ENCODE measurements at places on chromosomes 12 and 14.

DNA sequence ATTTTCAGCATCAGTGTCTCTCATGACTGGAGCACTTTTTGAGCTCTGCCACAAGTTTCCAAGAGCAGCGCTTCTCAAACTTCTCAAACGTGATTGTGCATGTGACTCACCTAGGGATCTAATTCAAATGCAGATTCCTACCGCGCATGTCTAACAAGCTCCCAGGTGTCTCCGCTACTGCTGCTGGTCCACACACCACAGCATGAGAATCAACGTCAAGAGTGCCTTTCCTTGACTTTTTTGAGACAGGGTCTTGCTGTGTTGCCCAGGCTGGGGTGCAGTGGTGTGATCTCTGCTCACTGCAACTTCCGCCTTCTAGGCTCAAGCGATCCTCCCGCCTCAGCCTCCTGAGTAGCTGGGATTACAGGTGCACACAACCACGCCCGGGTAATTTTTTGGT is 22.4 kb downstream of the GLRX5 start:
- DNase-seq: no peak

GRCh38 chr12:69610126-69610525 is 581 bp downstream of the LRRC10 start:
- DNase-seq: no peak

DNA sequence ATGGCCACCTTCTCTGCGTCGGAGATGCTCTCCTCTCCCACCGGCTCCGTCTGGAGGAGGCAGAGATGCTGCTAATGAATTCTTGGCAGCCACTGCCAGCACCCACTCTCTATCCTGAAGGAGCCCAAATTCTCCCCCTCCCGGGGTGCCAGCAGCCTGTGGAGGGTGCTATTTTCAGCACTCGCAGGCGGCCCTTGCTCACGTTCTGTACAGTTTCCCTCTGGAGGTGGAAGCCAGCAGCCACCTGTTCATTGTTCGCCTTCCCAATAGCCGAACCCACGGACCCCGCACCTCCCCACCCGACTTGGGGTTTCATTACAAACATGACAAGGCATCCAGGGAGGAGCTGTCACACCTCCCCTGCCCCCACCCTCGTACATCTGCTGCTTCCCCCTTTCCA is 27.8 kb downstream of the SNRNP35 start:
- DNase-seq: no peak

GRCh38 chr14:72613231-72613974 is 280.5 kb downstream of the DPF3 start:
- peak; percentile 50 for DNase-seq

DNA sequence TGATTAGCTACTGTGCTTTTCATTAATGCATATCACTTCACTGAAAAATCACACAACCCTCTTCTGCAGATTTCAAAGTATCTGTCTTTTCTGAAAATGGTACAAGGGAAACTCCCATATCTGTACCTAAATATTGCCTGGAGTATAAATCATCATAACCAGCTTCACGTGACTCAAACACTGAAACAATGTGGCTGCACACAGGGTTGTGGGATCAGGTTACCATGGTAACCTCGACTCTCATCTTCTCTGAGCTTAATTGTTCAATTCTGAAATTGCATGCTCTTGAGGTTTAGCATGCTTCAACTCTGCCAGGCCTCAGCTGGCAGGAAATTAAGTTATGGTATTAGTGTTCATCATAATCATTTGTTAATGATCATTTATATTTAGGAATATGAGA is 77.5 kb upstream of the CPSF6 start:
- DNase-seq: peak; percentile 16

DNA sequence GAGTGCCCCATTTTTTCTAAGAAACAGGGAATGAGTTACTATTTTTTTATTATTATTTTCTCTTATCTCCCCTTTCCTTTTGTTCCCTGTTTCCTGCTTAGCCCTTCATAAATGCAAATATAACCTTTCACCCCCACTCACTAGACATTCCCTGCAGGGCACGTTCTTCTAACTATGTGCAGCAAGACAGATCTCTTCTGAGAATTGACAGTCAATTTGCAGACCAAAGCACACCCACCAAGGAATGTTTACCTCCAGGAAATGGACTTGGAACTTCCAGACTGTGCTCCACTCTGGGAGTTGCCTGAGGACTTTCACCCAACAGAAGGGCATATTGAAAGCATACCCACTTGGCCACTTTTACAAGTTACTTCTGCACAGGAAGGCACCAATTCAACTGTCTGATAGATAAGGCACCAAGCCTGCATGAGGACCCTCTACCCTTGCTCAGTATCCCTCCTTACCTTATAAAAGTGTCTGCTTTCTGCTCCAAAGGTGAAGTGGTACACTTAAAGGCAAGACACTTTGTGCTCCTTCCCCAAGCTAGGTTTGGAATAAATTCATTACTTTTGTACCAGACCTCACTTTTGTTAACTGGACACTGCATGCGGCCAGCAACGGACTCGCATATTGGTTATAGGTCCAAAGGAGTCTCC is 6.5 kb downstream of the TAS2R19 start:
- no peak for DNase-seq

DNA sequence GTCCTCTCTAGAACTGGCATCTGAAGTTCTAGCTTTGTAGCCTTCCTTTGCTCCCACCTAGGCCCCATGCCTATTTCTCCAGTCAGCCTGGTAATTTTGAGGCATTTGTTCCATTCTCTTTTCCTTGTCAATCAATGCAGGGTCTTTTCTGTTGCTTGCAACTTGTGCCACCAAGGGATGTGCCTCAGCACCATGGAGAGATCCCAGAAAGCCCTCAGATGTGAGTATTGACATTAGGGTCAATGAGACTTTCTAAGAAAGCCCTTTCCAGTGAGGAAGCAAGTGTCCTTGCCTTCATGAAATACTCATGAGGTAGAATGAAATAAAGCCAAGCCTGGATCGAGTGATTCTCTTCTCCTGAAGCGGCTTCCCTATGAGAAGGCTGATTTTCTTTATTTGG is 213.9 kb downstream of the SLC15A4 start:
- no peak for DNase-seq

DNA sequence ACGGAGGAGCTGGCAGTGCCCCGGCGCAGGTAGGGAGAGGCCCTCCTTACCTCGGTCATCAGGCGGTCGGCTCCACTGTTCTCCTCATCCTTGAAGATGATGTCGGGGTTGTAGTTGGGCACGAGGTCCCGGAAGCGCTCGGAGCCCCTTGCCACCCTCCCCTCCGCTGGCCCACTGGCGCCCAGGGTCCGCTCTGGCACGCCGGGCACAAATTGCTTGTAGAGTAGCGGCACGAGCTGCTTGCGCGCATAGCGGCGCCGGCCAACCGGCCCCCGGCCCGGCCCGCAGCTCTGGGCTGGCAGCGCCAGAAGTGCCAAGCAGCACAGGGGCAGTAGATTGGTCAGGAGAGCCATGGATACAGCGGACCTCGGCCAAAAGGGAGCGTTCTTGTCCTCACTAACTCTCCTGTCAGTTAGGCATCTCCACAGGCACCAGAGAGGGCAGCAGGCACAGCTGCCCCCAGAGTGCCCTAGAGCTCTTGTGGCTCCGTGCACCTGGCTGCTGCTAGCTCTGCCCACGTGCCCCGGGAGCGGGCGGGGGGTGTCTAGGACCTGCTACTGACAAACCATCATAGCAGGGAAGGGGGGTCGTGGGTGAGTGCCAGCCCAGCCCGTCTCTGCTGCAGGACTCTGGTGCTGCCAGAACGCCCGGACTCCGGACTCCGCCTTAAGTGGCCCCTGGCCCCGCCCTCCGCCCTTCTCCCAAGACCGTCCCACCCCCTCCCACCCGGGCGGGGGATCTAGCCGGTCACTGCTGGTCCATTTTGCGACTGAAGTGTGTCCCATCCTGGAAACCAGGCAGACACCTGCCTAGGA is at the start of gene DHH:
Gene DHH, minus strand, starts transcription at position 642 of the 815 bp plus-strand sequence. Its CDS starts 289 bp downstream, at position 353.
- DNase-seq: peak; percentile 15

- DNase-seq: no peak
These were observed 308.9 kb downstream of the KCNH5 start for GRCh38 chr14:62736048-62737043.

DNA sequence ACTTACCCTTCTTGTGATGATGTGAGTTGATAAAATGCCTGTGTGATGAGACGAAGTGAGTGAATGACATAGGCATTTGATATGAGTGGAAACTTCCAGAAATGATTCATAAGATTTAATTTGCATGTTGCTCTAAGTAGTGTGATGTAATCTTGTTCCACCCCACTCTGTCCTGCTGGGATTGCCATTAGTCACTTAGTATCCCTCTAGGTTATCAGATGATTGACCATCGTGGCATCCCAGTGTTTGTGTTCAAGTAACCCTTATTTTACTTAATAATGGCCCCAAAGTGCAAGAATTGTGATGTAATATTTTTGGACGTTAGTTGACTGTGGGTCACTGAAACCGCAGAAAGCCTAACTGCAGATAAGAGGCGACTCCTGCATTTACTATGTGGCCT is 214.4 kb upstream of the DIO2 start:
- DNase-seq: peak; percentile 99

DNA sequence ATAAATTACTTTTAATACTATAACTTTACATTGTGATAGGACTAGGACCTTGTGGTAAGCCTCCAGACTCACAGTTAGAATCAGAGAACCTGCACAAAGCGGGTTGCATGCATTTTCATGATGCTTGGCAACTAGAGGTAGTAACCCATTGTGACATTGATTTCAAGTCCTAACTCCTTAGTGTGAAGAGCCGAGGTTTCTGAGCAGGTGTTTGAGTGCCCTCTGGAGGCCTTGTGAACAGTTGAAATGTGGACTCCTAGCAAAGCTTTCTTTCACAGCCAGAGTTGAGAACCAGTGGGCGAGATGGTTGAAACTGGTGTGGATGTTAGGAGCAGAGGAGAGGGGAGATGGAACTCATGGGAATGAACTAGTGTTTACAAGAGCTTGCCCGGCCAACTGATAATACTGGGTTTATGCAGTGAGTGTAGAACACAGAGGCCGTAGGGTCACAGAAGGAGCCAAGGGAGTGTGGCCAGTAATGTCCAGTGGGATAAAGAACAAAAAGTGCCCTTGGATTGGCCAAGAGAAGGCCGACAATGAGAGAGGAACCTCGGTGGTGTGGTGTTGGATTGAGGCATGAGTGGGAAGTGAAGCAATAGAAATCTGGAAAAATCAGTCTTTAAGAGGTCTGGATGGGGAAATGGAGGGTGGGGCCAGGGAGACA is 10.9 kb downstream of the ZNF664 start:
- peak; percentile 61 for DNase-seq
